ENCODE measurements at places on chromosomes 2 and 18.

GRCh38 chr18:60599995-60600394 is 227.4 kb upstream of the MC4R start:
- no peak for DNase-seq

DNA sequence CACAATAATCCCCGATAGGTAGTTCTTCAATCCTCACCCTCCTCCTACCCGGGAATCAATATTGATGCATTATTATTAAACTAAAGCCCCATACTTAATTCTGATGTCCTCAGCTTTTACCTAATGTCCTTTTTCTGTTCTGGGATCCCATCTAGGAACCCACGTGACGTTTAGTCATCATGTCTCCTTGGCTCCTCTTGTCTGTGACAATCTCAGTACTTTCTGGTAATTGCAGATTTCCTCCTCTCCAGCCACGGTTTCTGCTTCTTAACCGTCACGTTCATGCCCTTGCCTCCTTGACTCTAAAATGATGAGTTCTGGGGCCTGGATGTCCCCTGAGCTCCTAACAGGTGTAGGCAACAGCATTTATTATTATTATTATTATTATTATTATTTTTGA is 2.9 kb upstream of the DGKD start:
- no peak for DNase-seq

DNA sequence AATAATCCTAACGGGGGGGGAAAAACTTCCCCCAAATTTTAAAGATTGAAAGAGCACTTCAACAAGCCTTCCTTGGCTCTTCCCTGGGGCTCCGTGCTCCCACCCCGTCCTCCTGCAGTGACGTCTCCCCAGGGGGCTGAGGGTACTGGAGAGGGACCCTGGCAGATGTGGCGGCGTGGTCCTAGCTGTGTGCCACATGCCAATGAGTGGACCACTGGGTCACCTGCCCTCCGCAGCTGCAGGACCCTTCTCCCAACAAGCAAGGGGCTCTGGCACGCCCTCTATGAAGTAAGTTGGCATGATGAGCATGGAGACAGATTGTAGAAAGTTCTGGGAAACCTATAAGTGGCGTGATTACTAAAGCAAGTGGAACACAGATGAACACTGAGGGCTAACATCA is 46.7 kb downstream of the PXDN start:
- DNase-seq: no peak

GRCh38 chr2:21369787-21370186 is 246.0 kb downstream of the TDRD15 start:
- no peak for DNase-seq

- no peak for DNase-seq
Measured at GRCh38 chr18:8030201-8030600, 463.1 kb downstream of the PTPRM start.

DNA sequence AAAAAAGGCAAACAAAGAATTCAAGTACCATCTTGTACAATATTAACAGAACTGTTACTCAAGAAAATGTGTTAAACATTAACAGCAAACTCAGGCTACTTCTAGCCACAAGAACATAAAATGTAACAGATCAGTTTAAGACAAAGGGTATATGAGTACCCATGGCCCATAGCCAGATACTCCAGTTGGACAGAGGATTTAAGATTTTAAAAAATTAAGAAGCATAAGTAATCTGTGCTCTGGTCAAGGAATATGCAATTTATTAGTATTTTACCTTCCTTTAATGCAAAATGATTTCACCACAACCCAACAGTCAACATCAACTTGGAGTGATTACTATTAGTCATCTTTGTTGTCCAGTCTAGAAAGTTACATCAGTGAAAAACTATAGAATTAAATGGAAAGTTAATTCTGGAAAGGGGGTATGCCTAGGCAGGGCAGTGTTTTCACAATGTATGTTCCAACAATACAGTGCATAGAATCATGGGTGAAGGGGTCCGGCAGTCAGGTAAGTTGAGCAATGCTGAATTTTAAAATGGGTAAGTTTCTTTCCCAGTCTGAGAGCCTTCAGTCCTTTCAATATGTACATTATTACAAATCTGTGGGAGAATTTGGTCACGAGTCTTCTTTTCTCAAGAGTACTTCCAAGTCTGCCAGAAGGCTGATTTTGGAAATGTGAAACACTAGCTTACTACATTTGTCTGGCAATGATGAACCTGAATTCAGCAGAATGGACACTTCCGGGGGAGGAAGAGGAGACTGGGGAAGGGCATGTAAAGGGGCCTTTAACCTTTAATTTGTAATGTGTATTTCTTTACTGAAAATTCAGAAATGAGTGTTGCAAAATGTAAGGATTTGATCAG is 34.5 kb downstream of the SFT2D3 start:
- no peak for DNase-seq
